ENCODE measurements at places on chromosomes 5 and 9.

DNA sequence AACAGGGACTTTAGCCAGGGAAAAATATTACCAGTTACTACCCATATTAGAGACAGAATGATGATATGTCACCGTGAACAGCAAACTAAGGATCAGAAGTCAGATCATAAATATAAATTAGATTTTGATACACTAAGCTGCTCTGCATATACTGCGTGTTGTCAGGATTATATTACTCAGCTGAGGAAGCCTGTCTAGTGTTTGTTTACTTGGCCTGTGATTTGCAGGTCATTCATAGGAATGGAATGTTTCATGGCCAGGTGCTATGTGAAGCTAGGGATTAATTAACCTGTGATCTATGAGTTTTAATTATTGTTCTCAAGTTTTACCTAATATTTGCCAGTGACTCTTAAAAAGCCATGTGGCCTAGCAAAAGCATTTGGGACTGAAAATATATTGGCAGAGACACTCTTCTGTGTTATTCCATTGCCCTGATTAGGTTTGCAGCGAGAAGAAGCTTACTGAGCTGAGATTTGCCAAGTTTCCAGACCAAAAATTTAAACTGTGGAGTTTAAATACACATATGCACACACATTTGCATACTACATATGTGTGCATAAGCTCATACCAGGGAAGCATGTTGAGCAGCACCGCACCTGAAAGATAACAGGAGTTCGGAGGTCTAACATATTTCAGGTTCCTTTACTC lies 496.3 kb upstream of the GRIA1 start:
- DNase-seq: peak; percentile 86

GRCh38 chr9:100670719-100671118 lies 92.8 kb downstream of the CAVIN4 start:
- no peak for DNase-seq

- DNase-seq: no peak
Observed at GRCh38 chr5:118834710-118835109, 153.6 kb downstream of the DTWD2 start.

GRCh38 chr5:167720259-167720658 lies 571.2 kb upstream of the WWC1 start:
- peak; percentile 24 for DNase-seq

- DNase-seq: no peak
Observed at GRCh38 chr5:140135127-140135526, 9.4 kb downstream of the IGIP start.

DNA sequence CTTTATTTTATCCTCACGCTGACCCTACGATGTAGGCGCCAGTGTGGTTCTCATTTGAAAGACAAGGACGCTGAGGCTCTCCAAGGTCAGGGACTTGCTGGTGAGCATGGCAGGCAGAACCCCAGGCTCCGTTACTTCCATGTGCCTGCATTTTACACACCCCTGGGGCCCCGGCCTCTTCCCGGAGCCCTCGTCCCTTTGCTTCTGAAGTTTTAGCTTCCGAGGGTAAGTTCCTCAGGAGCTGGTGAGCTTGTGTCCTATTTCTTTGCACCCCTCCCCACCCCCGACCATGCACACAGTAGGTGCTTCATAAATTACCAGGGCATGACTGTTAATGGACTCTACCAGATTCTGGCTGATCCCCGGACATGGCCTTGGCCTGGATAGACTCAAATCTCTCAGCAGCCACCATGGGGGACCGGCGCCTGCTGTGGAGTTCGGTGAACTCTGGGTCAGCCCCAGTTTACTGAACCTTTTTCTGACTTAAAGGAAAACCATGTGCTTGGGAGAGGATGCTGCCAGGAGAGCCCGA lies 59.3 kb upstream of the RNU6ATAC start:
- DNase-seq: no peak

- DNase-seq: no peak
Observed at GRCh38 chr5:1498623-1499416, 24.9 kb downstream of the LPCAT1 start.

GRCh38 chr9:130189840-130190239 lies 17.6 kb downstream of the NCS1 start:
- DNase-seq: no peak

- DNase-seq: no peak
Observed at GRCh38 chr5:143748516-143748915, 63.4 kb upstream of the HMHB1 start.

DNA sequence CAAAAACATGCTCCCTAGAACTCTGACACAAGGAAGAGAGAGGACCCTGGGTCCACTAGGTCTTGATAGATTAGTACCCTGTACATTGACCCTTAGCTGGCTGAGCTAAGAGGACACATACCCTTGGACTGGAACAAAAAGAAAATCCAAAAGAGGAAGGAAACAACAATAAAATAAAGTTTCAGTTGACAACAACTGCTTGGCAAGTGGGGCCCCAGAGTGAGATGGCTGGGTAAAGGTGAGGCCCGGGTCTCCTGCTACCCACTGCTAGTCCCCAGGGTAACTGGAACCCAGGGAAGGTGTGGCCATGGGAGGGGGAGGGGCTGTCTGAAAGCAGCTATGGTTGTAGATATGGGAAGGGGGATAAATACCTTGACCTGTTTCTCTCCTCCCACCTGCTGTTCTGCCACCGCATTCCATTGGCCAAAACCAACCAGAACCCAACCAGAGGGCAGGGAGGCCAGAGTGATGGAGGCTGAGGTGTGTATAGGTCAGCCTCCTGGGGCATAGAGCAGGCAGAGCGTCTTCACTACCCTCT lies 11.7 kb downstream of the TAL2 start:
- DNase-seq: no peak

DNA sequence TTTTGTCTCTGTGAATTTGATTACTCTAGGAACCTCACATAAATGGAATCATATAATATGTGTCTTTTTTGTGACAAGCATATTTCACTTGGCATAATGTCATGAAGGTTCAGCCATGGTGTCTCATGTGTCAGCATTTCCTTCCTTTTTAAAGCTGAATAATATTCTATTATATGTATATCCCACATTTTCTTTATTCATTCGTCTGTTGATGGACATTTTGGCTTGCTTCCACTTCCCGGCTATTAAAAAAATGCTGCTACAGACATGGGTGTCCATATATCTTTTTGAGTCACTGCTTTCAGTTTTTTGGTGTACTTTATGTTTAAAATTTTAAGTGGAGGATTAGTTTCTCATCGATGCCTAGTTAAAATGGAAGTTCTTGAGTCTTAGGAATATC lies 59.8 kb upstream of the C5orf63 start:
- DNase-seq: no peak

- DNase-seq: no peak
Observed at GRCh38 chr5:33563983-33564908, 123.5 kb downstream of the TARS1 start.

DNA sequence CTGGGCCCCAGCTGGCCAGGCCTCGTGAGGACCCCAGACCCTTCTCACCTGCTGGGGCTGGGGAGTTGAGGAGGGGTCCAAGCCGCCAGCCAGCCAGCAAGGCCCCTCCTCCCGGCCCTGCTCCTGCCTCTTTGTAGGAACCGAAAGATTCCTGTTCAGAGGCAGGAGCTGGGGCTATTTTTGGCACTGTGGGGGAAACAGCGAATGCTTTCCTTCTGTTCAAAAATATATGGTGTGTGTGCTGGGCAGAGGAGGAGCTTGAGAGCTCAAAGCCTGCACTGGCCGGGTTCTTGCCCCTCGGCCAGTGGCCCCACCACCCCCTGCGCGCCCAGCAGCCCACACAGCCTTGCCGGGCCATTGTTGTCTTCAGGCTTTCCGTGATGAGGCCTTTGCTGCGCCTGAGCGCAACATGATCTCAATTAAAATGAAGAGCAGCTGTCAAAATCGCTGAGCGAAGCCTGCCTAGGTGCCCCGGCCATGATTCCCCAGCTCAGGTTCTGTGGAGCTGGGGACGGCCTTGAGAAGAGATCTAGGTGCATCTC lies 13.4 kb downstream of the NCS1 start:
- DNase-seq: no peak

- DNase-seq: no peak
Observed at GRCh38 chr9:110456681-110457080, 119.0 kb upstream of the TXNDC8 start.
